ENCODE measurements at places on chromosomes 13 and 19. TPM values are rescaled to one million over a fixed set of nuclear protein-coding genes. Genes with fewer than 3 reads are reported as not detected.

SRRM5 gene
- 0.81 TPM for total RNA-seq

IER2 gene
- 82.0 TPM for total RNA-seq

SYCN gene
- total RNA-seq = not detected

SIGLECL1 gene
- total RNA-seq = not detected

RFPL4AL1 gene
- total RNA-seq = not detected

TTYH1 gene
- 0.27 TPM for total RNA-seq

SBSN gene
- 2.7 TPM for total RNA-seq

TMTC4 gene
- total RNA-seq = 12.6 TPM

ZNF534 gene
- total RNA-seq = not detected

FCAR gene
- not detected for total RNA-seq

ZNF681 gene
- 0.02 TPM for total RNA-seq

YJEFN3 gene
- total RNA-seq = 1.6 TPM

CLEC17A gene
- total RNA-seq = not detected

CABP5 gene
- total RNA-seq = not detected

C2CD4C gene
- 0.39 TPM for total RNA-seq

APC2 gene
- 2.5 TPM for total RNA-seq

RGS9BP gene
- total RNA-seq = 0.29 TPM

ZNF208 gene
- total RNA-seq = not detected

LYPD3 gene
- 0.58 TPM for total RNA-seq

CLIP3 gene
- total RNA-seq = 1.2 TPM

KANK3 gene
- total RNA-seq = 4.5 TPM

C3 gene
- total RNA-seq = 40.0 TPM

GRIK5 gene
- total RNA-seq = 0.50 TPM

ZNF709 gene
- 0.05 TPM for total RNA-seq

TBXA2R gene
- 1.1 TPM for total RNA-seq

Measured in A549 treated with DMSO at 1 μM for 4 hours (cell line).